A172 (cell line): ENCODE measurements at places on chromosomes 13 and 19.

GRCh38 chr19:18843960-18844359 is 12.2 kb downstream of the UPF1 start:
- DNase-seq = peak; percentile 45

- DNase-seq = no peak
Measured at GRCh38 chr13:107005577-107005976, 437.6 kb upstream of the ARGLU1 start.

GRCh38 chr19:19145684-19146608 is 7.7 kb upstream of the TMEM161A start:
- DNase-seq = peak; percentile 34

DNA sequence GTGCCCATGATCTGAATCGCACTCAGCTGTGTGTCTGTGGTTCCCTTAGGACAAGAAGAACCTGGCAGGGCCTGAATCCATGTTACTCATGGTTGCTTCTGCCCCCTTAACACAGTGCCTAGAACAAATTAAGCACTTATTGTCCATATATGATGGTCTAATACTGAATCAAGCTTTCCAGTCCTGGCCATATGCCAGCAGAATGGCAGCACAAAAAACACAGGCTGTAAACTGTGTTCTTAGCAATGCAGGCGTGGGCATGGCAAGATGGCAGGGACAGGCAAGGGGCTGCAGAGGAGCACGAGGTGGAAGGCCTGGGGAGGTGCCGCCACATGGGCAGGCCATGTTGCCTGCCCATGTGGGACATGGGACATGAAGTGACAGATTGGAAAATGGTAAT is 68.2 kb downstream of the LATS2 start:
- DNase-seq = no peak

GRCh38 chr19:13169769-13170168 is 19.6 kb downstream of the IER2 start:
- DNase-seq = peak; percentile 95

GRCh38 chr13:39552246-39552645 is 50.7 kb downstream of the LHFPL6 start:
- no peak for DNase-seq

- DNase-seq = no peak
Measured at GRCh38 chr13:42258747-42259146, 13.2 kb upstream of the AKAP11 start.

- DNase-seq = no peak
Measured at GRCh38 chr13:31035185-31035965, 102.9 kb downstream of the TEX26 start.

- no peak for DNase-seq
Measured at GRCh38 chr13:87131611-87132010, 539.6 kb upstream of the SLITRK5 start.

- DNase-seq = peak; percentile 26
Measured at GRCh38 chr13:32264407-32264806, 50.8 kb downstream of the ZAR1L start.

DNA sequence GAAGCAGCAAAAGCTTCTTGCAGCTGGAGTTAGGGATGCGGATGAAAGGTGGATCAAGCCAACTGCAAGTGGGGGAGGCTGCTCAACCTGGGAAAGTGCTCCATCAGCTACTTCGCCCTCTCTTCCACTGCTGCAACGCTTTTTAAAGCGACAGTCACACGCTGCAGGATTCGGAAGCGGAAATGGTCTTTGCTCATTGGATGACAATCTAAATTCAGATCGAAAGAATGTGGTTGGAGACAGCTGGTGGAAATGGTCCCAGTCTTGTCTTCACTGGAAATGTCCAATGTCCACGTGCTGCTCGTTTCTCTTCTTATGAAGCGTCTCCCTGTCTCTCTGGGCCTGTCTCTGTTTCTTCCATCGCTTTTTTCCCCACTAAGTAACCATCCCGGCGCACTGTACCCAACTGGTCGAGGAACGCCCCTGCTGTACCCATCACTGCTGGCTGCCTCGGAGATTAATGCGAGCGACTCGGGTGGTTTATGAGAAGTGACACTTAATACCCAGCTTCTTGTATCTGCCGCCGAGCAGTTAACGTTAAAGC is 2.1 kb upstream of the FGF9 start:
- DNase-seq = no peak

GRCh38 chr19:16296713-16297112 is 27.9 kb upstream of the KLF2 start:
- DNase-seq = peak; percentile 77

- DNase-seq = no peak
Measured at GRCh38 chr19:45507872-45508416, 665 bp downstream of the VASP start.

GRCh38 chr19:14139944-14140343 is 3.6 kb upstream of the ASF1B start:
- DNase-seq = no peak
